Smooth muscle cell of bladder (primary cell): ENCODE measurements at places on chromosomes 1 and 21. TPM values are rescaled to one million over a fixed set of nuclear protein-coding genes. Genes with fewer than 3 reads are reported as not detected.

Gene NFASC
- total RNA-seq, result 25.7 and 32.7 TPM in 2 replicates

Gene ADORA3
- not detected in 2 replicates for total RNA-seq

Gene FAM3B
- total RNA-seq, result not detected in 2 replicates

Gene C1orf116
- under 0.01 TPM in 1 of 2 replicates, not detected in the other for total RNA-seq

Gene CELA3A
- not detected in 2 replicates for total RNA-seq

Gene RBP7
- not detected in 2 replicates for total RNA-seq

Gene F13B
- not detected in 2 replicates for total RNA-seq

Gene SPRR1A
- not detected in 2 replicates for total RNA-seq

Gene C1orf52
- 10.7 and 20.6 TPM in 2 replicates for total RNA-seq

Gene NEGR1
- 14.2 and 22.2 TPM in 2 replicates for total RNA-seq

Gene AADACL4
- total RNA-seq, result under 0.01 and 0.83 TPM in 2 replicates

Gene ACTA1
- total RNA-seq, result not detected in 2 replicates

Gene EDARADD
- total RNA-seq, result 0.09 and 0.14 TPM in 2 replicates

Gene UBE2J2
- 34.0 and 44.7 TPM in 2 replicates for total RNA-seq

Gene OR10J1
- total RNA-seq, result not detected in 2 replicates

Gene CRP
- total RNA-seq, result not detected in 2 replicates

Gene LRRC38
- total RNA-seq, result 0.09 and 0.28 TPM in 2 replicates

Gene ARTN
- total RNA-seq, result 0.14 and 0.18 TPM in 2 replicates

Gene TCP10L
- total RNA-seq, result 0.28 and 0.46 TPM in 2 replicates

Gene RPL11
- 1,611 and 1,698 TPM in 2 replicates for total RNA-seq

Gene CELA3B
- not detected in 2 replicates for total RNA-seq

Gene AMY2A
- total RNA-seq, result not detected in 2 replicates

Gene C1orf167
- 0.57 and 1.0 TPM in 2 replicates for total RNA-seq

Gene SPRR2A
- total RNA-seq, result not detected in 2 replicates

Gene AVPR1B
- not detected in 2 replicates for total RNA-seq

Gene SLC35E2B
- total RNA-seq, result 19.2 and 26.9 TPM in 2 replicates

Gene CELA2A
- 0.14 and 0.37 TPM in 2 replicates for total RNA-seq

Gene TTC22
- not detected in 2 replicates for total RNA-seq

Gene VWA5B1
- not detected in 2 replicates for total RNA-seq

Gene CATSPERE
- 1.0 and 1.3 TPM in 2 replicates for total RNA-seq

Gene GBP5
- 0.09 and 0.14 TPM in 2 replicates for total RNA-seq

Gene KRTAP21-2
- not detected in 2 replicates for total RNA-seq

Gene BARHL2
- total RNA-seq, result not detected in 2 replicates

Gene CCT8
- total RNA-seq, result 223 and 234 TPM in 2 replicates

Gene LENEP
- total RNA-seq, result 0.18 and 0.28 TPM in 2 replicates

Gene PRDX1
- 606 and 702 TPM in 2 replicates for total RNA-seq

Gene PPIE
- total RNA-seq, result 38.9 and 41.5 TPM in 2 replicates

Gene OLIG2
- total RNA-seq, result not detected in 2 replicates

Gene SPOCD1
- total RNA-seq, result 14.2 and 20.0 TPM in 2 replicates

Gene TNFSF18
- under 0.01 TPM in 1 of 2 replicates, not detected in the other for total RNA-seq

Gene CYP4B1
- not detected in 2 replicates for total RNA-seq

Gene LHX8
- 1.00 TPM in 1 of 2 replicates, not detected in the other for total RNA-seq

Gene LCE1A
- not detected in 2 replicates for total RNA-seq

Gene CD164L2
- total RNA-seq, result not detected in 2 replicates

Gene LGR6
- not detected in 2 replicates for total RNA-seq

Gene SLC6A9
- total RNA-seq, result 5.2 and 11.4 TPM in 2 replicates

Gene CLIC6
- total RNA-seq, result 0.09 and 0.28 TPM in 2 replicates

Gene PRR9
- total RNA-seq, result not detected in 2 replicates

Gene MYBPH
- total RNA-seq, result 0.09 and 0.14 TPM in 2 replicates

Gene HES3
- not detected in 2 replicates for total RNA-seq

Gene OR10J5
- total RNA-seq, result not detected in 2 replicates

Gene CSRP1
- 116 and 163 TPM in 2 replicates for total RNA-seq

Gene MEGF6
- 3.0 and 25.9 TPM in 2 replicates for total RNA-seq
